ENCODE measurements at places on chromosomes 3 and 15. TPM values are rescaled to one million over a fixed set of nuclear protein-coding genes. Genes with fewer than 3 reads are reported as not detected.

The ALG1L2 gene
- total RNA-seq = not detected

The MRAS gene
- total RNA-seq = 7.5 TPM

The DLL4 gene
- 80.4 TPM for total RNA-seq

The POLQ gene
- total RNA-seq = 2.3 TPM

The CASR gene
- under 0.01 TPM for total RNA-seq

The VGLL3 gene
- total RNA-seq = 1.6 TPM

The ZNF620 gene
- 3.6 TPM for total RNA-seq

The EXD1 gene
- not detected for total RNA-seq

All from vein endothelial cell (primary cell).